Activated naive CD4-positive, alpha-beta T cell treated with anti-CD3 and anti-CD28 coated beads, Interleukin-2, amount 50 U/mL, for 16 hours (primary cell): ENCODE measurements at places on chromosomes 1 and 21.

DNA sequence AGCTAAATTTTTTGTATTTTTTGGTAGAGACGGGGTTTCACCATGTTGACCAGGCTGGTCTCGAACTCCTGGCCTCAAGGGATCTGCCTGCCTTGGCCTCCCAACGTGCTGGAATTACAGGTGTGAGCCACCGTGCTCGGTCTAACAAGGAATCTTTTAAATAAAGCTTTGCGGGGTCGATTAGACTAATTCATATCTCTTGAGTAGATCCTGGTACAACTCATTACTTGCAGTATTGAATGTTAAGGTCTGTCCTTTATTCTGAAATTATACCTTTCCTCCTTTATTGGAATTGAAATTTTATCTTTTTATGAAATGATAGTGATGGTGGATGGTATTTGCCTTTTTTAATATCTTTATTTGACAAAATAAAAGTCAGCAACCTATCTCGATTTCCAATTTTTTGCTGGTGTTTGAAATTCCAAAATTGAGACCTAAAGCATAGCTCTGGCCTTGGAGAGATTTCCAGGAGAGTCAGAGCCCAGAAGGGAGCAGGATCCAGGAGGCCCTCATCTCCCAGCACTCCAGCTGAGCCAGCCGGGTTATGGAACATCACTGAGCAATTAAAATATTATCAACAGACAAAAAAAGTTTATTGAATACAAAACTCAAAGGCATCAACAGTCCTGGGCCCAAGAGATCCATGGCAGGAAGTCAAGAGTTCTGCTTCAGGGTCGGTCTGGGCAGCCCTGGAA, 4.7 kb downstream of the S100A2 start:
- DNase-seq: no peak

DNA sequence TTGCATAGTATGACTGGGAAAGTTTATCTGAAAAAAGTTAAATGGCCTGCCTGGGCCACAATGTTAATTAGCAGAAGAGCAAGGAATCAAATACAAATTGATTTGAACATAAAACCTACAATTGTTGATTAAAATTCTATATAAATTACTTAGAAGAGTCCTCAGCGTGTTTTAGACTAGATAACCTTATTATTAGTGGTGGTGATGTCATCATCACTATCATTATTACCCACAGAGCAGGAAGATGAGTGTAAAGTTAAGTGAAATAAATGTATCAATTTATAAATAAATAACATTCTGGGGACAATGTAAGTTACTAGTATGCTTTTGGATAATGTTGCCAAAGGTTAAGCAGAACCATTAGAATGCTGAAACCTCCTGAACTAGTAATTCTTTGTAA, 46.1 kb downstream of the RBM11 start:
- no peak for DNase-seq

DNA sequence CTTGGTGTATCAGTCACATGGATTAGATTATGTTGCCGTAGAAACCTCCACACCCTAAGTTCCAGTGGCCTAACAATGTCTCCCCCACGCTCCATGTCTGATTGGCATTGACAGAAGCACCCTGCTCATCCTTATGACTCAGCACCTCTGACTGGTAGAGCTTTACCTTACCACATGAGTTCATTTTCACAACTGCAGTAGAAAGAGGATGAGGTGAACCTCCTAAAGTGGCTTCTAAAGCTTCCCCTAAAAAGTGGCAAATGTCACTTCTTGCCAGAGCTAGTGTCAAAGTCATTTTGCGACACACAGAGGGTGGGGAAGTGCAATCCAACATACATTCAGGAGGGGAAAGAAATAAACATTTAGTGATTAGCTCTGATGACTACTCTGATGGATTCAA, 30.6 kb upstream of the LYPD8 start:
- no peak for DNase-seq

DNA sequence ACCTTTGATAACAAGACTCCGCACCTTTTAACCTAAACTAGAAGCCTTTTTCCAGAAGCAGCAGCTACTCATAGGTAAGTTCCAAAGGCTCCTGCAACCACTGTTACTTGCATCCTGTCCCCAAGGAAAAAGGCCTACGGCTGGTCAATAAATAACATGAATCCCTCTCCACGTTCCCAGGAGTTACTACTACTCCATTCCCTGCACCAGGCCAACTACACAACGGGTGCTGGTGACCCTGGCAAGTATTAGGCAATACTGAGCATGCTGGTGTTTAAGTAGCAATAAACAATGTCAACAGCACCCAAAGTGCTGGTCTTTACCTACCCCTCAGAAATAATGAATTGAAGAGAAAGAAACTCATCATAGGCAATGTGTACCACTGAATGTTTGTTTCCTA, 7.7 kb downstream of the GNG12 start:
- DNase-seq: no peak

DNA sequence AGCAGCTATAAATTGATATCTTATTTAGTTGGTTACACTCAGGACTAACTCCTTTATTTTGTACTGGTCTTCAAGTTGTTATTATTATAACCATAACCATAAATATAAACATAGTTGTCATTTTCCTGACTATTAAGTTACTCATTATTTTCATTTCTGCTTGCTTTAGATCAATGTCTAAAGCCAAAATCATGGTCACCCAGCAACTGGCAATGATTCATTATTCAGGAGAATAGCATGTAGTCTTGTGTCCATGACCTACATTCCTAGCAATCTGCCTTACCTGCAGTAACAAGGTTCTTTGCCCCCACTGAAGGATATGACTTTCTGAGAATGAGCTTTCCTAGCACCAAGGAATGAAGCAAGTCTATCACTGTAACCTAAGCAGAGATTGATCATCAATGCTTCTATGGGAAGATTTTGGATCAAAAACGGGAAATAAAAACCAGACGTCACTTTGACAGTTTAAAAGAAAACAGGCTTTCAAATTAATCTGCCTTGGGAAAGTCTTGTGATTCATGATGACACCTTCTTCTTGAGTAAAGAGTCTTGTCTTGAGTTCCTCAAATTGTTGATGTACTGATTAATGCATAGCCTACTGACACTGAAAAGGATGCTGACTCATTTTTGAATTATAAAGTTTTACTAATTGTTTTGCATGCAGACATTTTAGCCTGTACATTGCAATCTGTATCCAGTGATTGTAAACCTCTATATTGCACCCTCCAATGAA, 203.3 kb upstream of the IVNS1ABP start:
- no peak for DNase-seq

DNA sequence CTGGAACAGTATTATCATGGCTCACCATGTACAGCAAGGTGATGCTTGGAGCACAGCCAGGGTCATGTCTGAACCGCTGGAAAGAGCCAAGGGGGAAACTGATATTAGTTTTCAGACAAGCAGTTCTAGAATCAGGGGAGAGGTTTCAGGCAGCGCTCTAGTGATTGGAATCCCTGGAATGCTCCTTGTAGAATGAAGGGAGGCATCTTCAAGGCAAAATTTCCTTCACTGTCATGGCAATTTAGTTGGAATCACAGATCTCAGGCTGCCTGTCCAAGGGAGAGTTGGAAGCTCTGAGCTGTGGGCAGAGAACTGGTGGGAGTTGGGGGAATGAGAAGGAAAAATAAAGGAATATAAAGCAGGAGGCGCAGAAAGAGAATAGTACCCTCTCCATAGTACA, 737.1 kb downstream of the PTPRU start:
- no peak for DNase-seq

GRCh38 chr1:185402930-185403329, 85.9 kb upstream of the IVNS1ABP start:
- DNase-seq: no peak

GRCh38 chr1:107100331-107100984, 40.4 kb upstream of the NTNG1 start:
- DNase-seq: no peak

DNA sequence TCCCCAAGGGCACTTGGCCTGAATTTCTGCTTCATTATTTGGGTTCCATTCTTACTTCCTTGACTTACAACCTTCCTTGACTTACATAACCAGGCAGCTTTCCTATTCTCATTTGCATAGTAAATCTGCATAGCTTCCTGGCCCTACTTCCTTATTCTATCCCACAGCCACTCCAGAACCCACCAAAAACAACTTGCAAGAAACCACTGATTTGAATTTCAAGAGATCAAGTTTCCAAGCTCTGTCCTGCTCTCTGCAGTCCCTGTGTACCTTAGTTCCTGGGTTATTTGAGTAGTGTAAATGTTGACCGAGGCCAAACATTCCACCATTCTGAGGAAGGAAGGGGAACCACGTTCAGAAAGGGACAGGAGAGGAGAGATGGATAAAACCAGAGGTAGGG, 603.3 kb downstream of the PTPRC start:
- no peak for DNase-seq

DNA sequence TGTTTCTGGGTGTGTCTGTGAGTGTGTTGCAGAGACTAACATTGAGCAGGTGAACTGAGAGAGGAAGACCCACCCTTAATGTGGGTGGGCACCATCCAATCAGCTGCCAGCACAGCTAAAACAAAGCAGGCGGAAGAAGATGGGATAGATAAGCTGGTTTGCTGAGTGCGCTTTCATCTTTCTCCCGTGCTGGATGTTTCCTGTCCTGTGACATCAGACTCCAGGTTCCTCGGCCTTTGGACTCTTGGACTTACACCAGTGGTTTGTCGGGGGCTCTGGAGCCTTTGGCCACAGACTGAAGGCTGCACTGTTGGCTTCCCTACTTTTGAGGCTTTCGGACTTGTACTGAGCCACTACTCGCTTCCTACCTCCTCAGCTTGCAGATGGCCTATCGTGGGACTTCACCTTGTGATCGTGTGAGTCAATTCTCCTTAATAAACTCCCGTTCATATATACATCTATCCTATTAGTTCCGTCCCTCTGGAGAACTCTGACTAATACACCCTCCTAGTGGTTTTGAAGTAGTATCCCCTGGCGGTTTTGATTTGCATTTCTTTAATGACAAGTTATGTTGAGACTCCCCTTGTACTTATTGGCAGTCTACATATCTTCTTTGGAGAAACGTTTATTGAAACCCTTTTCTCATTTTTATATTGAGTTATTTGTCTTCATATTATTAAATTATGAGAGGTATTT, 546.6 kb upstream of the TMPRSS15 start:
- no peak for DNase-seq

DNA sequence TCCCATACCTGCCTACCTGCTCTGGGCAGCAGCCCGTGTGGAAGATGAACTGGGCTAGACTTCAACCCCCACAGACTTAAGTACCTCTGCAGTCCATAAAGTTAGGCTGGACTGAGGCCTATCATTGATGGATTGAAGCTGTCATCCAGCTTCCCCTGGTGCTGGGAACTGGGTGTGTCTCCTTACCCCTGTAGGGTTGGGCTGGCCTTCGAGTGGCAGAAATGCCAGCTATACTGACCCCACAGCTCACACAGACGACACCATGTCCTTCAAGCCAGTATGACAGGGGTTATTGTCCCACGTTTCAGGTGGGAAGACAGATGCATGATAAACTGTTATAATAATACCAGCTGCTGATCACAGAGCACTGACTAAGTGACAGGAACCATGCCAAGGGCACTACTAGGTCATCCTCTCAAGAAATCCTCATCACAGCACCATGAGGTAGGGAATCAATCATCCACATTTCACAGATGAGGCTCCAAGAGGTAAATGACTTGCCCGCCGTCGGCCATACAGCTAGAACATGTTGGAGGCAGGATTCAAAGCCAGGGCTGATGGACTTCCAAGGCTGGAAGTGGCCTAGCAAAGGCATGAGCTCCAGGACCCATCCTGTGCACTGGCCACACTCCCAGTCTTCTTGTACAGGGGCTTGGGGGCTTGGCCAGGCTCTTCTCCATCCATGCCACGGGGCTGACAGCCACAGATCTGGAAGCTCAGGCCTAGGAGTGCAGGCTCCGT, at the start of gene BEST4:
BEST4 (minus strand) TSS at position 51 of the 741 bp plus-strand sequence. CDS start 465 bp downstream, outside the sequence.
- no peak for DNase-seq

DNA sequence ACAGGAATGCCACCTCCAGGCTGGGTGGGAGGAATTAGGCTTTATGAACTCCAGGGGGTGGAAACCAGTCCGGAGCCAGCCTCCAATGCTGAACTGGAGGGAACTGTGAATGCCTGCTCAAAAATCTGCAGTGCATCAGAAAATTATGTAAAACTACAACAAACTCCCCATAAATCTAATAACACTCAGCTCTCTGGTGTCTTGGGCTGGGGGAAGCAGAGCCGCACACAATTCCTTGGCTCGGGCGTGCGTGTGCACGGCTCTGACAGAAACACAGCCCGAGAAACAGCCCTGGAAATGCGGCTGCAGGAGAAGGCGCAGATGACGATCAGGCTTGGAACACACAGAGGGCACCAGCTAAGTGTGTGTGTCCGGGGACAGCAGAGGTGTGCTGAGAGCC, 127.6 kb upstream of the VAMP3 start:
- no peak for DNase-seq

GRCh38 chr21:29658177-29658933, 281.4 kb downstream of the GRIK1 start:
- DNase-seq: no peak

DNA sequence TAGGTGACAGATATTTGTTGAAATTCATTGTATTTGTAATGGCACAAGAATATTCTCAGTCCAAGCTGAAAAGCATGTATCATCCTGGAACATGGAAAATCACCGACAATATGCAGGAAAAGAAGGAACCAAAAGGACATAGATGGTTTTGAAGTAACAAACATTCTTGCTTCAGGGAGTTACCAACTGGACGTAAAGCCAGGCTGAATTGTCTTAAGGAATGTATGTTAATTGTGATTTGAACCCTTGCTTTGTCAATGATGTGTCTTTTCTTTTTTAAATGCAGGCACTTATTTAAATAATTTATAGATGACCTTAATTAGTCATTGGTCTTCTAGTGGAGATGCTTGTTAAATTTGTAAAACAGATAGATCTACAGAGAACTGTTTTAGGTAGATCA, 489.4 kb upstream of the ZP4 start:
- no peak for DNase-seq

GRCh38 chr1:72284348-72285073, 2.2 kb upstream of the NEGR1 start:
- peak; percentile 16 for DNase-seq

- DNase-seq: no peak
These were observed 92.0 kb downstream of the SLC25A24 start for GRCh38 chr1:108108119-108108518.

DNA sequence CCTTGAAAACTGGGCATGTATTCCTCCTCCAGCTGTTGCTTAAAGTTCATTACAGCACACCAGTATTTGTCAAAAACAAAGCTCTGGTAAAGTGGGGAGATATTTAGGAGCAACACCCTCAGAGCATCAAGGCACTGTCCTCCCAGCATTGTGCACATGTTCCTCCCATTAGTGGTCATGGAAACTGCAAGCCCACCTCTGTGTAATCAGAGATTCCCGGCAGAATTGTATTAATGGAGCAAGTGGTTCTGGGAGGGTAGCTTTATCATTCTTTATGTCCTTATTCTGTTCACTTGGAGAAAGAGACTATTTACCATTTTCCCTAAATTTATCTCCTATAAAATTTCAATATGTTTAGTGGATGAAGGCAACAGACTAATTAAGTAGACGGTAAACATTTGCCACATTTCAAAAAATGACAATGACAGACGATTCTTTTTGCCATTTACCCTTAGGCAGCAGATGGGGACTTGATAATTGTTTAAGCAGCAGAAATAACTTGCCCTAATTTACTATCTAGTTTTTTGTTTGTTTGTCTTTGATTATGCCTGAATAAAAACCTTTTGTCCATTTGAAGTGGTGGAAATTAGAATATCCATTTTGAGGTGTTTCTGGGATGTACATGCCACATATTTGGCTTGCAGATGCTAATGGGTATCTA, 289.6 kb upstream of the ST6GALNAC5 start:
- DNase-seq: no peak

- DNase-seq: no peak
These were observed 52.2 kb upstream of the ARTN start for GRCh38 chr1:43881415-43881814.
